ENCODE measurements at places on chromosomes 5 and 9. TPM values are rescaled to one million over a fixed set of nuclear protein-coding genes. Genes with fewer than 3 reads are reported as not detected.

DNA sequence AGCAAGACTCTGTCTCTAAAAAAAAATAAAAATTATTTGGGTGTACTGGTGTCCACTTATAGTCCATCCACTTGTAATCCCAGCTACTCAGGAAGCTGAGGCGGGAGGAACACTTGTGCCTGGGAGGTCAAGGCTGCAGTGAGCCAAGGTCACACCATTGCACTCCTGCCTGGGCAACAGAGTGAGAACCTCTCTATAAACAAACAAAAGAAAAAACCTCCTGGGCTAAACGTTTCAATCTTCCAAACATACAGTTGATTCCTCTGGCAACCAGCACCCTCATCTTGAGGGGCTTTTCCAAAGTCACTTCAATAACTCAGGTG is 13.9 kb upstream of the CDK5RAP2 start:
- DNase-seq: no peak

GRCh38 chr9:89497257-89497963 is 503 bp downstream of the SEMA4D start:
- DNase-seq: no peak

GRCh38 chr5:153447534-153447933 is 42.9 kb upstream of the GRIA1 start:
- DNase-seq: no peak

DNA sequence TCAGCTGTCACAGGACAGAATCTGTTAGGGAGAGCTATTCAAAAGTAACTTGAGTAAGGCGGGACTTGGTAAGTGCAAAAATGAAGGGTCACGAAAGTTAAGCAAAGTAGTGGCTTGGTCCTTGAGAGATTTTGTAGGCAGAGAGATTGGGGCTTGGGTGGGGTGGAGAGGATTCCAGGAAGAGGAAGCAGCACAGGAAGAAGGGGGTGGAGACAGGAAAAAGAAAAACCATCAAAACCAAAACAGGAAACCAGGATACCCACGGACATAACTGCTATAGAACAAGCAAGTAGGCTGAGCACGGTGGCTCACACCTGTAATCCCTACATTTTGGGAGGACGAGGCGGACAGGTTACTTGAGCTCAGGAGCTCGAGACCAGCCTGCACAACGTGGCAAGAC is 3.7 kb downstream of the ROPN1L start:
- DNase-seq: no peak

GRCh38 chr5:472076-472655 is 29.2 kb downstream of the EXOC3 start:
- no peak for DNase-seq

DNA sequence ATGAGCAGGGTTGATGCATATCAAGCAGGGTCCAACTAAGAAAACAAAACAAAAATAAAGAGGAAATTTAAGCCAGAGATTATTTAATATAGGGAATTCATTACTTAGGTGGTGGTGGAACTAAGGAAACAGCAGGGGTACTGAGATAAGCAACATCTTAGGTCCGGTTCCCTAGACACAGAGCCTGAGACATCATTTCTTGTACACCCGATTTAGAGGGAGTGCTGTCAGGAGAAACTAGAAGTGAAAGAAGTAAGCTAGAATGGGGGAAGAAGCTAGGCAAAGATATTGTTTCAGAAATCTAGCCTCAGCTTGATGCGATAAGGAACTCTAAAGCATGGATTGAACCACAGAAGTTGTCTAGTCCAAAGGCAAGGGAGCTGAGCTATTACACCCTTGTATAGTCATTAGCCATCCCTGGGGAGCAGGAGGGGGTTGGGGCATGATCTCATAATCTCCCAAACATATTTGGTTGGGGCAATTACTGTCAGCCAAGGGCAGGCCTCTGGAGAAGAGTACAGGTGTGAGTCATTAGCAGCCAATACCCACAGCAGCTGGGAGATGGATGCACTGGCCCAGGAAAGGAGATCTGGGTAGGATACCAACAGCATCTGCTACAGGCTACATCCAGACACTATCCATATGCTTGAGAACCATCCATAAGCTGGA is 194.5 kb downstream of the ARL15 start:
- no peak for DNase-seq

DNA sequence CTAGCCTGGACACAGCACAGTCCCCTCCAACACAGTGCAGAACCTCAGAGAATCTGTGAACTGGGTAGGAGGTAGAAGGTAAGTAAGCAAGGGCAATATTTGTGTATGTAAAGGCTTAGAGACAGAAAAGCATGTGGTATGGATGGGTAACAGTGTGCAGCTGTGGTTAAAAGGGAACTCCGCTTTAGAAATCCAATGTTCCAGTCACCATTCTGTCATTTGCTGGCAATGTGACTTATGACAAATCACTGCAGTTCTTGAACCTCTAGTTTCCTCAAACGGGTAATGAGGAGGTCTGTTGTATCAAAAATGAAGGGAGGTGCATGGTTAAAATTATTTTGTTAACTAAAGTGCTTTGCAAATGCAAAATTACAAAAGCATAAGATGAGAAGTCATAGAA is 125.5 kb upstream of the IFNE start:
- no peak for DNase-seq

GRCh38 chr9:113636693-113637092 is 173.2 kb downstream of the RGS3 start:
- DNase-seq: no peak

GRCh38 chr5:60350794-60351193 is 349.2 kb downstream of the DEPDC1B start:
- DNase-seq: no peak

DNA sequence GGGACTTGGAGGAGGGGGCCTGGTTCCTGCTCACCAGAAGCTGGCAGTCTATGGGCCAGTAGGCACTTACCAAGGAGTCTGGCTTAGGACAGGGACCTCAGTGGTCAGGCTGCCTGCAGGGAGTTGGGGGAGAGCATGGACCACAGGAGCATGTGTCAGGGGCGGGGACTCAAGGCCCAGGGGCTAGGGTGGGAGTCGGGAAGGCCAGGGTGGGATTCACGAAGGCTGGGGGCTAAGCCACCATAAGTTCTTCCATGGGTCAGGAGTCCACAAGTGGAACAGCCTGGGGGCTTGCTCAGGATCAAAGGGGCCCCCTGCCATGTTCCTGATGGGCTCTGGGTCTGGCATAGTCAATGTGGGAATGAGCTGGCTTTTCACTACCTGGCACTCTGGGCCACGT is 11.5 kb upstream of the SLC25A48 start:
- no peak for DNase-seq

DNA sequence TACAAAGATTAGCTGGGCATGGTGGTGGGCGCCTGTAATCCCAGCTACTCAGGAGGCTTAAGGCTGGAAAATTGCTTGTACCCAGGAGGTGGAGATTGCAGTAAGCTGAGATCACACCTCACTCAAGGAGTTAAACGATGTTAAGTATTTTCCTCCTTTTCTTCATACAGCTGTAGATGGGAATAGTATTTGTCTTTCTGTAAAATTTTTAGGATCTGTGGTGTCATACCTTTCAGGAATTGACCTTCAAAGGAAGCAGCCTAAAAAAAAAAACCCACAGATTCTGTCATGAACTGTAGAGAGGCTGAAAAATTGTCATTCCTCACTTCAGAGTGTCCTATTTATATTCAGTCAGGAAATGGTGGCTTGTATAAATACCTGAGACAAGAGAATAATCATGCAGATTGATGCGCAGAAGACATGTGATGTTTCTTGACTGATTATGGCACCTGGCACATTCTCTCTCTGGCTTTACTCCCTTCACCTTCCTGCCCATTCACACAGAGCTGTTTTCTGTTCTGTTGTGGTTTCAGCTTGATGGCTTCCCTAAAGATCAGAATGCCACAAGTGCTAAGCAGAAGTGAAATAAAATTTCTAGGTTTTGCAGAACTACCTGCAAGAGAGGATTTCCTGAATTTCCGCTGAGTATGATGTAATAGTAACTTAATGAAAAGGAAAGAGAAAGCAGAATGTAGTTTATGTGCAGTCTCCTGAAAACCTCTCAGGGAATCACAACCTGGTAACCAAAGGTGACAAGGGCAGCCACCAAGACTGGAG is 3.8 kb downstream of the IFNA1 start:
- DNase-seq: no peak

The NME5 gene
- total RNA-seq: 2.3 TPM

The ANKRD31 gene
- total RNA-seq: 0.37 TPM

The GLRA1 gene
- not detected for total RNA-seq

The TBC1D13 gene
- 14.7 TPM for total RNA-seq

The SLC25A48 gene
- not detected for total RNA-seq

Measured in omental fat pad (tissue), 4 donors.